ENCODE measurements at places on chromosomes 7 and 10. TPM values are rescaled to one million over a fixed set of nuclear protein-coding genes. Genes with fewer than 3 reads are reported as not detected.

The DEPP1 gene
- total RNA-seq = 3.4 TPM

The PRLHR gene
- not detected for total RNA-seq

The SPDYE11 gene
- not detected for total RNA-seq

The MDFIC gene
- 17.3 TPM for total RNA-seq

The OR2A7 gene
- not detected for total RNA-seq

The ASAH2B gene
- 3.9 TPM for total RNA-seq

The ZNF775 gene
- 7.3 TPM for total RNA-seq

The ZDHHC6 gene
- 28.2 TPM for total RNA-seq

The RPP30 gene
- 48.3 TPM for total RNA-seq
